ENCODE measurements at places on chromosomes 4 and X. TPM values are rescaled to one million over a fixed set of nuclear protein-coding genes. Genes with fewer than 3 reads are reported as not detected.

SEC31A gene
- 89.8 TPM for total RNA-seq

CNOT6L gene
- 107 TPM for total RNA-seq

MBNL3 gene
- 23.2 TPM for total RNA-seq

GRCh38 chrX:24428516-24428915, 36.6 kb upstream of the PDK3 start:
- DNase-seq = no peak

- no peak for DNase-seq
Observed at GRCh38 chr4:148022975-148023374, 291.1 kb downstream of the ARHGAP10 start.

DNA sequence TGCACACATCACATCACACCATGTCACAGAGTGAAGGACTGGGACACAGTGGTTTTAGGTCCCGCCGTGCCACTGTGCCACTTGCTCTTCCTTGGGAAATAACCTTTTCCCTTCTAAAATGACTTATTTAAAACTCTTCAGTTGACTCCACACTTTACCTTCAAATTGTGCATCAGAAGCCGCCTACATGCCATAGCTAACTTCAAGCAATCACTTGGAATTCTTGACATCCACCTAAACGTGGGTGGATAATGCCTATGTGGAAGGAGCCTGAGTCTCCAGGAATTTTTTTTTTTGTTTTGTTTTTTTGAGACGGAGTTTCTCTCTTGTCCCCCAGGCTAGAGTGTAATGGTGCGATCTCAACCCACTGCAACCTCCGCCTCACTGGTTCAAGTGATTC, 777.4 kb upstream of the TENM3 start:
- no peak for DNase-seq

- no peak for DNase-seq
Observed at GRCh38 chr4:144787365-144788258, 141.7 kb downstream of the HHIP start.

DNA sequence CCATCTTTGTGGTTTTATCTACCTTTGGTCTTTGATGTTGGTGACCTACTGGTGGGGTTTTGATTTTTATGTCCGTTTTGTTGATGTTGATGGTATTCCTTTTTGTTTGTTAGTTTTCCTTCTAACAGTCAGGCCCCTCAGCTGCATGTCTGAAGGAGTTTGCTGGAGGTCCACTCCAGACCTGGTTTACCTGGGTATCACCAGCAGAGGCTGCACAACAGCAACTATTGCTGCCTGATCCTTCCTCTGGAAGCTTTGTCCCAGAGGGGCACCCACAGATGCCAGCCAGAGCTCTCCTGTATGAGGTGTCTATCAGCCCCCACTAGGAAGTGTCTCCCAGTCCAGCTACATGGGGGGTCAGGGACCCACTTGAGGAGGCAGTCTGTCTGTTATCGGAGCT, 199.3 kb upstream of the WDFY3 start:
- DNase-seq = no peak

GRCh38 chrX:19772096-19772821, 115.1 kb downstream of the SH3KBP1 start:
- DNase-seq = no peak

DNA sequence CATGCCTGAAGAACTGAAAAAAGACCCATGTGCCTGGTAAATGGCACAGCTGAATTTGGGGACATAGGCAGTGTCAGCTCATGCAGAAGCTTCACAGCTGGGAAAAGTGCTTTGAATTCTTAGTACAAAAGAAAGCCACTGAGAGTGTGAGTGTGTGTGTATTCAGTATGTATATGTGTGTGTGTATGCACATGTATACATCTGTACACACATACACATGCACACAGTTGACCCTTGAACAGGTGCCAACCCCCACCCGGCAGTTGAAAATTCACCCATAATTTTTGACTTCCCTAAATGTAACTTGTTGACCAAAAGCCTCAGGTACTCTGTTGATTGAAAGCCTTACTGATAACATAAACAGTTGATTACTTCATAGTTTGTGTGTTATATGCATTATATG, 49.5 kb upstream of the ENPP6 start:
- DNase-seq = no peak

GRCh38 chr4:60522265-60522664, 677.9 kb upstream of the ADGRL3 start:
- no peak for DNase-seq

- no peak for DNase-seq
Observed at GRCh38 chr4:62199291-62199810, 999.2 kb downstream of the ADGRL3 start.

DNA sequence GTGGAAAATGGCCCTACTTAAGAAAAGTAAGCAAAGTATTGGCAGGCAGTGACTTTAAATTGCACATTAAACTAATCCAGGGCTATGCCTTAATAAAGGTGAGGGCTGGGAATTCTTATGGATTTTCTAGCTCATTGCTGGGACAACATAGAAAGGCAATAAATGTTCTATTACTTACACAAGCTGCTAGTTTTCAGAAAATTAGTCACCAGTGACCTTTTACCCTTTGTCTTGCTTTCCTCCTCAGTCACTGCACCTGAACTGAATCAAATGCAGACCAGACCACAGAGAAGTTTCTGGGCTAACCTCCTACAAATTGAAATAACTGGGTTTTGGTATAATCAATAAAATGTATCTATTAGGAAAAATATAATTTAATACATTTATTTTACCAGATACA, 694.4 kb upstream of the FAM241A start:
- DNase-seq = no peak

GRCh38 chr4:92615049-92615448, 311.3 kb downstream of the GRID2 start:
- DNase-seq = no peak

- peak; percentile 58 for DNase-seq
Observed at GRCh38 chr4:168076989-168077725, 15.2 kb upstream of the ANXA10 start.

GRCh38 chrX:124641737-124642491, 295.6 kb downstream of the SH2D1A start:
- no peak for DNase-seq

DNA sequence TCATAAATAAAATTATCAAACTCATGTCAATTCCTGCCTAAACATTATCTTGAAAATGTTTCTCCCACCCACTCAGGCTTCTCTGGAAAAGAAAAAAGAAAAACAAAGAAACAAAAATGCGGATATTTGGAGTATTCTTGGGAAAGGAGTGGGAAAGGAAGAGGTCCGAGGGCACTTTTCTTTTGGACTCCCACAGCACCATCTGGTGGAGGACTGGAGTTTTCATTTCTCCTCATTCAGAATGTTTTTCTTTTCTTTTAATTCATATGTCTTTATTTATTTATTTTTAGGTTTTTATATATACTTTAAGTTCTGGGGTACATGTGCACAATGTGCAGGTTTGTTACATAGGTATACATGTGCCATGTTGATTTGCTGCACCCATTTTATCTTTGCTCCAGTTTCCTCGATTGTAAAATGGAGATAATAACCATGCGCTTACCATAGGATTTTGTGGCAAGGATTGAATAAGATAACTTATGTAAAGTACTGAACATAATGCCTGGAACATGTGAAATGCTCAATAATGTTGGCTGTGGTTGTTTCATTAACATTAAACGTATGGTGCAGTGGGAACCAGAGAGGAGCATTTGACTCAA, 8.0 kb upstream of the KCNE5 start:
- DNase-seq = no peak

All from activated CD8-positive, alpha-beta memory T cell treated with anti-CD3 and anti-CD28 coated beads, Interleukin-2, amount 10 ng/mL, durations not matched to agents 7 days and 5 days (primary cell).